ENCODE measurements at places on chromosomes 6 and 20.

- no peak for DNase-seq
These were observed 35.3 kb downstream of the ZMYND8 start for GRCh38 chr20:47320990-47321805.

- DNase-seq: no peak
These were observed 145.7 kb upstream of the PHACTR3 start for GRCh38 chr20:59458645-59459044.

DNA sequence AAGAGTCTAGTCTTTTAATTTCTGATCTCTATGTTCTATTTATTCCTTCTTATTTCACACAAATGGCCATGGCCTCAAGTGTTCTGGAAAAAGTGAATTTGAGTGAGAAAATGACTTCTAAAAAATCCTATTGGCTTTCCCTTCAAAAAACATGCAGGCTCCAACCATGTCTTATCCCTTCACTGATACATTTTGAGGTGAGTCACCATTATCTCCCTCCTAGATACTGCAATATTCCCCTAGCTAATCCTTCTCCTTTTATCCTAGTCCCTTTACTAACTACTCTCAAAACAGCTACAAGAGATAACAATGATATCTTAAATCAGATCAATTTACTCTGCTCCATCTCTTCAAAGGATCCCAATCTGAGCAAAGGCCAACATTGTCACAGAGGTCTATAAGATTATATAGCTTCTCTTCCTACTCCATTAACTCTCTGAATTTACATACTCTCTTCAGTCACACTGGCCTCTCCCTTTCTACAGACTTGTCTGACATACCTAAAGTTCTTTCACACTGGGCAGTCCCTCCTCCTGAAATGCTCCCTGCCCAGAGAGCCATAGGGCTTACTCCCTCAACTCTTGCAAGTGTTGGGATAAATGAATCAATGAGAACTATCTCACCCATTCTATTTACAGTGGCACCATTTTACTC, 129.2 kb downstream of the TENT5A start:
- DNase-seq: no peak

DNA sequence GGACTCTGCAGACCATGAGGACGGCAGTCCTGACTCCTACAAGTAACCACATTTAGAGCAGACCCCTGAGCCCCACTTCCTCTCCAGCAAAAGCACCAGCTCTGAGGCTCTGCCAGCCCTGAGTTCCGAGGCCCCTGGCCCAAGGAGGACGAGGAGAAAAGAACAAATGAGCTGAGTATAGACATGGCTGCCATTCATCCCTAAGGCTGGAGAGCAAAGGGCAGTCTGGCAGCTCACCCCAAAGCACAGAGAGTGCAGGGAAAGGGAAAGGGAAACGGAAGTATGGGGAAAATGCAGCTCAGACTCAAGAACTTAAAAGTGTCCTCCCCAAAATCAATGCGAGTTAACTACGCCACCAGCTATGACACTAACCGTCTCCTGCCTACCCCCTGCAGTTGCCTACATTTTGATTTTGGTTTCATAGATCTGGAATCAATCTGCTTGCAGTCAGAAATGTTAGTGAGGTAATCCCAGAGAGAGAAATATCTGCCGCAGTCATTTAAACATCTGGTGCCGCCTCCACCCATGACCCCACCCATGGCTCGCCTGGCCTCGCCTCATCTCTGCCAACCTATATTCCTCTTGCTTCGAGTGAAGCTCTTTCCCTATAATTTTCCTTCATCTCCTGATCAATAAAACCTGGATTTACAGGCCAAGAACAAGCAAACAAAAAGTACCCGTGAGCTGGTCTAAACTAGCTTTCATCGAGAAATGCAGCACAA, 49.6 kb upstream of the AFDN start:
- no peak for DNase-seq

- DNase-seq: no peak
These were observed 84.3 kb downstream of the FRK start for GRCh38 chr6:115976321-115976870.

GRCh38 chr6:133957780-133958242, 4.8 kb downstream of the TBPL1 start:
- DNase-seq: no peak

GRCh38 chr6:44701038-44701636, 313.6 kb downstream of the CDC5L start:
- DNase-seq: no peak

DNA sequence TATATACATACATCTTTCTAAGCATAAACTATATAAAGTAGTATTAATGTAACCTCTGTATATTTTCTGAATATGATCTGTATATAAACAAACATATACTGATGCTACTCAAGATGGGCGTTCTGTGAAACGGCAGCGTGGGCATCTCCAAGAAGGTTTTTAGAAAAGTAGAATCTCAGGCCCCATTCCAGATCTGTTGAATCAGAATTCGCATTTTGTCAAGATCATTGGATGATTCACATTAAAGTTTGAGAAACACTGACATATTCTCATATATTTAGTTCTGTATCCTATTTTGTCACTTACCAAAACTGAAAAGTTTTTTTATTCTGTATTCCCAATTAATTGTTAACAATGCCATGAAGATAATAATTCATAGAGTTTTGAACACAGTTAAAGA, 5.5 kb downstream of the C6orf141 start:
- no peak for DNase-seq

DNA sequence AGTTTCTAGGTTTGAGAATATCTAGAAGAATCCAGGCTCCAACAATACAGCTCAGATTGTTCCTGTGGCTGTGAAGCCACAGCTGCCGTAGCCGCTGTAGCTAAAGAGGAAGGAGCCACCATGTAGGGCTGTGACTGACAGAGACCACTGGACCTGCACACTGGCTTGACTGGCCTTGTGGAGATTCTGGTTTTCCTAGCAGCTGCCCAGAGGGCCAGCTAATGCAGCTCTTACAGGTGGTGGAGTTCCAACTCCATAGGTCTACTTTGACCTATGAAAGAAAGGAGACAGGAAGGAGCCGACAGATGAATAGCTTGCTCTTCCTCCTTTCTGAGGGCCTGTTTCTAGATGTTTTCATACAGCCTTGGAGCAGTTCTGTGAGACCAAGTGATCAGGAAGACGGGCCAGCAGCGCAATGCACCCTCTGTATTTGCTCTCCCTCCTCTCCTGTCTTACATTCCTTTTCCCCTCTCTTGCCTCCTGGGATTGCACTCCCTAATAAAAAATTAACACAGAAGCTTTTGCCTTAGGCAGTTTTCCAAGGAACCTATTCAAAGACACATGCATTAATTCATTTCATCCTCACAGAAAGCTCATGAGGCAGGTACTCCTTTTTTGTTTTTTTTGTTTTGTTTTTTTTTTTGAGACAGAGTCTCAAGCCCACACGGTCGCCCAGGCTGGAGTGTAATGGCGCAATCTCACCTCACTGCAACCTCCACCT, 51.8 kb upstream of the MYB start:
- no peak for DNase-seq

GRCh38 chr20:54566031-54566688, 90.8 kb downstream of the DOK5 start:
- no peak for DNase-seq

DNA sequence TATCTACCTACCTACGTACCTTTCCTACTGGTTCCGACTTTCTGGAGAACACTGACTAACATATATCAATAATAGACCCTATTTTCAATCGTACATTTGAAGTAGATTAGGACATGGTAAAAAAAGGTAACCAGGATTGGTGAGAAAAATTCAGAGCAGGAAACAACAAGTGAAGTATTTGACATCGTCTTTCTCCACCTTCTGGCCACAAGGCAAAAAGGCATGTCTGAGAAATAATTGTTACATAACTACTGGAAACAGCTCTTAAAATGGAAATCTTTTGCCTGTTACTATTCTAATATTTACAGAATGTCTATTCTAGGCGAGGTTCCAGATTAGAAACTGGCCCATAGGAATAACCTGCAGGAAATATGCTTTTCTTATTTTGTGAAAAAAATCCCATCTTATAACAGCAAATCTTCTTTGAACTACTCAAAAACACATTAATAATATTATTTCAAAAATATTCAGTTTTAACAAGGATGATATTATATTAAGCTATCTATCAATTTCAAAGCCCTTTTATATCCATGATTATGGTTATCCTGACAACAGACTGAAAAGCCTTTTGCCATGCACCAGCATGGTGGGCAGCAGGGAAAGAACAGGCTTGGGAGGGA, 80.8 kb downstream of the RCAN2 start:
- no peak for DNase-seq

- DNase-seq: no peak
These were observed 242.1 kb downstream of the SOD2 start for GRCh38 chr6:159450815-159451465.

GRCh38 chr6:75278474-75279077, 6.0 kb downstream of the TMEM30A start:
- no peak for DNase-seq

GRCh38 chr6:165575158-165575549, 87.9 kb downstream of the PDE10A start:
- no peak for DNase-seq

DNA sequence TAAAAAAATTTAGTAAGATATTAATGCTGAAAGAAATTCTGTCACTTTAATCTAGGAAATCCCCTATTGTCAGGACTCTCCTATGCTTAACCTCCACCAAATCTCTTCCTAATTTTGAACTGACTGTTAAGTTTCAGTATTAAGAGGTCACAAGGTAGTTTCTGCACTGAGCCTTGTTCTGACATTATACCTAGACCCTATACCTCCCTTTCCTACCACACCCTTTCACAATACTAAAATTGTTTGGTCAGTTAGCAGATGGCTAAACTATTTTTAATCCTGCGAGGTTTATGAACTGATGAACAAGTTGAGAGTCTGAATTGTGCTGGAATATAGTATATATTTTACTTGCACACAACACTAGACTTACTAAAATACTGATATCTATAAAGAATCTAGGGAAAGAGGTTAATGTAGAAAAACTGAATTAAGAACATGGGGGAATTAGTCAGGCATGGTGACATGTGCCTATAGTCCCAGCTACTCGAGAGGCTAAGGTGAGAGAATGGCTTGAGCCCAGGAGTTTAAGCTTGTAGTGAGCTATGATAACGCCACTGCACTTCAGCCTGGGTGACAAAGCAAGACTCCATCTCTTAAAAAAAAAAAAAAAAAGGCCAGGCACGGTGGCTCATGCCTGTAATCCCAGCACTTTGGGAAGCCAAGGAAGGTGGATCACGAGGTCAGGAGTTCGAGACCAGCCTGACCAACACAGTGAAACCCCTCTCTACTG, 51.5 kb downstream of the HBS1L start:
- DNase-seq: no peak

DNA sequence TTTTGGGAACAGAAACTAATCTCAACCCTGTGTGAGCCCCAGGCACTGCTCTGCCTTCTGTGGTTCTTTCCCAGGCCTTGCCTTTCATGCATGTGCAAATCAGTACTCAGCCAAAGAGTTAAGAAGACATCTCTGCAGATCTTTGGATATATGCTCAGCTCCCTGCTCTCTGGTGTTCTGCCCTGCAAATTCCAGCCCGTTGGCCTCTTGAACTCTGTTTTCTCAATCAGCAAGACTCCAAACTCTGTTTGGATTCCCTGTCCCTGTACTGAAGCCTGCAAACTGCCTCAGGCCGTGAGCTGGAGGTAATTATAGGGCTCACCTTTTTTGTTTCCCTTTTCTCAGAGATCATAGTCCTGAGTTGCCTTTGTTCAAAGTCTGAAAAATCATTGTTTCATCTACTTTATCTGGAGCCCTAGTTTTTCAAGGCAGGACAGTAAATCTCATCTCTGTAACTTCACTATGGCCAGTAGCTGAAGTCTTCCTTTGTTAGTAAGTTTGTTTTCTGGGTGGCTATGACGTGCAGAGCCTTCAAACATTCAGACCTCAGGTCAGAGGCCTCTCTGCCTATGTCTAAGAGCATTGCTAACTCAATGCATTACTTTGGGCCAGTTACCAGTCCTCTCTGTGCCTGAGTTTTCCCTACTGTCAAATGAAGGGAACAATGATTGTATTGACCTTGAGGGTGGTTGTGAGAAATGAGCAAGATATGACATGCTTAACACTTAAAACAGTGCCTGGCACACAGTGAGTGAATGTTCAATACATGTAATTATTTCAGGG, 15.9 kb upstream of the MDFI start:
- no peak for DNase-seq

DNA sequence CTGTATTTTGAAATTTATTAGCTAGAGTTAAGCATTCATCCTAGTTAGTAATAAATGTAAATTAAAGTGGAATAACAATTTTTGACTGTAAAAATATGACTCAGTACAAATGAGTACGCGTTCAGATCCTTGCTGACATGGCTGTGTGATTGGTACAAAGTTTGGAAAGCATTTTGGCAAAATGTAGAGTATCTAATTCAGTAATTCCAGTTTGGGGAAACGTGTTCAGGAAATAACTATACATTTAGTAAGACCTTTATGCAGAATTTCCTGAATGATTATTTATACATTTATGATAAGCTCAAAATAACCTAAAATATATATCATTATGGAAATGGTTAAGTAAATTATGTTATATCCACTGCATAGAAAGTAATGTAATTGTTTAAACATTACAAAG, 8.0 kb downstream of the VTA1 start:
- no peak for DNase-seq

GRCh38 chr6:53312355-53312754, 36.4 kb downstream of the ELOVL5 start:
- no peak for DNase-seq

- no peak for DNase-seq
These were observed 172.6 kb upstream of the SOX4 start for GRCh38 chr6:21420926-21421325.

GRCh38 chr6:113073611-113074191, 726.6 kb downstream of the RFPL4B start:
- DNase-seq: peak; percentile 84

GRCh38 chr20:3330046-3330741, 77.3 kb downstream of the DNAAF9 start:
- no peak for DNase-seq

- no peak for DNase-seq
These were observed 77.2 kb downstream of the MDGA1 start for GRCh38 chr6:37620519-37620918.

GRCh38 chr6:11413117-11413687, 124.3 kb upstream of the TMEM170B start:
- no peak for DNase-seq

DNA sequence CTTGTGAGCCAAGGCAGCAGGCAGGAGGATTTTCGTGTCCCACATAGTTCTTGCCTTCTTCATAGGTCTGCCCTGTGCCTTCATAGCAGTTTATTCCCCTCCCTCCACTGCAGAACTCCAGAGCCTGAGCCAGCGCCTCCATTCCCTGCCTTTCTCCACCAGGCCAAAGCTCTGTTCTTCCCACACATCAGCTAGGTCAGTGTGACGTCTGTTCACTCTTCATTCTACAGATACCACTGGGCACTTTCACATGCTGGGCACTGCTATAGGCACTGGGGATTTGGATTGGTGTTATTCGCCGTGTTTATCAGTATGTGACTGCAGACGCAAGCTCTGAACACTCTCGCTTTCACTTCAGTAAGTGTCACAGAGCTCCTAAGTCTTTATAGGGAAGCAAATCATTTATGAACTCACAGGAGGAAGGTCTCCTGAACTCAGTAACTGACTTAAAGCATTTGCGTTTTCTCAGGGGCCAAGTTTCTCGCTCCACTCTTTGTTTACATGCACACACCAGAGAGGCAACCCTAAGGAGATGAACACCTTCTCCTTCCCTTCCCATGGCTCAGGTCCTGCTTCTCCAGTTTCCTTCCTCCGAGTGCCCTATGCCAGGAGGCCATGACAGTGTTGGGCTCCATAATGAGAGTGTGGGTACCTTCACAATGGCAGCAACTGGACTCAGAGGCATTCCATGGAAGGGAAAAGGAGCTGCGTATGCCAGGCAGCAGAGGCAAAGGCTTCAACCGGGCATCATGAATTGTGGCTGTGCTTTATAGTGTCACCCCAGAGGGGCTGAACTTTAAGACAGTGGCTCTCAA, 6.3 kb upstream of the APMAP start:
- DNase-seq: no peak

GRCh38 chr20:51303731-51304670, 238.5 kb downstream of the NFATC2 start:
- no peak for DNase-seq
